ENCODE measurements at places on chromosomes 6 and 20. TPM values are rescaled to one million over a fixed set of nuclear protein-coding genes. Genes with fewer than 3 reads are reported as not detected.

DNA sequence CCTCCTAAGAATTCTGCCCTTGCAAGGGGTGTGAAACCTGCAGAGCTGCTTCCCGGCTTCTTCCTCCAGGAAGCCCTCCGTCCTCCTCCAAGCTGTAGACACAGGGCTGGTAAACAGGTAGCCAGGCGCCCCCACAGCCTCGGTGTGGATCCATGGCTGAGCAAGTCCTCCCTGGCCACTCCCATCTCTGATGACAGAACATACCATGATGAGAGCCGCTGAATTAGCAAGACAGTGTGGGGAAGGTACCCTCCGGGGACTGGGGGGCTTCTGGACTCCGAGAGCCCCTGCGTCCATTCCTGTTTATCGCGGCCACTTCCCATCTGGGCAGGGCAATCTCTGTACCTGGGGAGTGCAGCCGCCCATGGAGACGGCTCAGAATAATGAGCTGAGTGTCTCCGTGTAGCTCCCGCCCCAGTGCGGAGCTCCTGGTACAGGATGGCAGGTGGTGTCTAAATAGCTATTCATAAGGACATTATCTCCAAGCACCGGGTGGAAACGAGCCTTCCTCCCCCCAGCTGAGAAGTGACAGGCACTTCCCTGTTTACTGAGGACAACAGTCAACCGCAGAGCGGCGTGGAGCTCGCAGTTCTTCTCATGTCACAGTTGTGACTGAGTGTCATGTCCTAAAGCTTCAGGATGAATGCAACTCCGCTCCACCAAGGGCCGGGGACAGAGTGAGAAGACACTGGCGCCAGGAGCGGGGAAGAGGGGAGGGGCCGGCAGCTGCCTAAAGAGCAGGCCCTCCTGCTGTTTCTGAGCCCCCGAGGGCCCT lies 22.7 kb upstream of the NTSR1 start:
- H3K27me3 ChIP-seq: peaks cover 20% of the 10 kb centered on the region
- DNase-seq: no peak
- no peaks in the 10 kb centered on the region for H3K4me1 ChIP-seq
- no peak overlapping the region for H3K27ac ChIP-seq
- H3K4me3 ChIP-seq: no peak overlapping the region
- H3K36me3 ChIP-seq: no peaks in the 10 kb centered on the region

DNA sequence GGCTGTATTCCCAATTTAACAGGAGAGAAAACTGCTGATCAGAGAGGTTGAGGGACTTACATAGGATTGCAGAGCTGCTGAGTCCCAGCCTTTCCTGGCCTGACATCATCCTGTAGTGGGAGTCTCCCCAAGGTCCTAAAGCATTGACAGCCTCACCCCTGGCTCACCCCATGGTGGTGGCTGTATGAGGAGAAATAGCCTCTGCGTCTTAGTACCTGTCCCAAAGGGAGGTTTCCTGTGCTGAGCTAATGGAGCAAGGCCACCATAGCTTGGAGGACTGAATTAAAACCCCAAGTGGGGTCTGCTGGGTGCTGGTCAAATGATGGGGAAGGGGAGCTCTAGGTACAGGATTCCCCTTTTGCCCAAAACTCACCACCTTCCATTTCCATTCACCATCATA lies 525.1 kb downstream of the CDH26 start:
- no peaks in the 10 kb centered on the region for H3K36me3 ChIP-seq
- H3K27me3 ChIP-seq: peaks cover 6% of the 10 kb centered on the region
- DNase-seq: no peak
- H3K4me3 ChIP-seq: no peak overlapping the region
- no peak overlapping the region for H3K27ac ChIP-seq
- no peaks in the 10 kb centered on the region for H3K4me1 ChIP-seq

- peaks cover 3% of the 10 kb centered on the region for H3K27me3 ChIP-seq
- DNase-seq: no peak
Observed at GRCh38 chr6:35410131-35410530, 42.0 kb upstream of the FANCE start.

DNA sequence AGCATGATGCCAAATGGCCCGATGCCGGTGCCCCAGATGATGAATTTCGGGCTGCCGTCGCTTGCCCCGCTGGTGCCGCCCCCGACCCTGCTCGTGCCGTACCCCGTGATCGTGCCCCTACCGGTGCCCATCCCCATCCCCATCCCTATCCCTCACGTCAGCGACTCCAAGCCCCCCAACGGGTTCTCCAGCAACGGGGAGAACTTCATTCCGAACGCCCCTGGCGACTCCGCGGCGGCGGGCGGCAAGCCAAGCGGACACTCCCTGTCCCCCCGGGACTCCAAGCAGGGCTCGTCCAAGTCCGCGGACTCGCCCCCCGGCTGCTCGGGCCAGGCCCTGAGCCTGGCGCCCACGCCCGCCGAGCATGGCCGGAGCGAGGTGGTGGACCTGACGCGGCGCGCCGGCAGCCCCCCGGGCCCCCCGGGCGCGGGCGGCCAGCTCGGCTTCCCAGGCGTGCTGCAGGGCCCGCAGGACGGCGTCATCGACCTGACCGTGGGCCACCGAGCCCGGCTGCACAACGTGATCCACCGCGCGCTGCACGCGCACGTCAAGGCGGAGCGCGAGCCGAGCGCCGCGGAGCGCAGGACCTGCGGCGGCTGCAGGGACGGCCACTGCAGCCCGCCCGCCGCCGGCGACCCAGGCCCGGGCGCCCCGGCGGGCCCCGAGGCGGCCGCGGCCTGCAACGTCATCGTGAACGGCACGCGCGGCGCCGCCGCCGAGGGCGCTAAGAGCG lies 144.6 kb downstream of the SOBP start:
- H3K27me3 ChIP-seq: peaks cover 8% of the 10 kb centered on the region
- H3K4me1 ChIP-seq: no peaks in the 10 kb centered on the region
- H3K4me3 ChIP-seq: no peak overlapping the region
- H3K36me3 ChIP-seq: no peaks in the 10 kb centered on the region
- H3K27ac ChIP-seq: no peak overlapping the region

- H3K27me3 ChIP-seq: peaks cover 29% of the 10 kb centered on the region
- no peak overlapping the region for H3K27ac ChIP-seq
- no peak for DNase-seq
- H3K4me3 ChIP-seq: no peak overlapping the region
Observed at GRCh38 chr6:157718503-157719187, 104.4 kb upstream of the SNX9 start.

The MATN4 gene
- total RNA-seq: not detected

The NT5E gene
- total RNA-seq: 342 TPM

The BACH2 gene
- total RNA-seq: not detected

The MAS1 gene
- not detected for total RNA-seq

All from HFFc6 (cell line).